ENCODE measurements at places on chromosomes 13 and 19. TPM values are rescaled to one million over a fixed set of nuclear protein-coding genes. Genes with fewer than 3 reads are reported as not detected.

GRCh38 chr13:53854321-53854720, 825.7 kb downstream of the OLFM4 start:
- no peak for DNase-seq

DNA sequence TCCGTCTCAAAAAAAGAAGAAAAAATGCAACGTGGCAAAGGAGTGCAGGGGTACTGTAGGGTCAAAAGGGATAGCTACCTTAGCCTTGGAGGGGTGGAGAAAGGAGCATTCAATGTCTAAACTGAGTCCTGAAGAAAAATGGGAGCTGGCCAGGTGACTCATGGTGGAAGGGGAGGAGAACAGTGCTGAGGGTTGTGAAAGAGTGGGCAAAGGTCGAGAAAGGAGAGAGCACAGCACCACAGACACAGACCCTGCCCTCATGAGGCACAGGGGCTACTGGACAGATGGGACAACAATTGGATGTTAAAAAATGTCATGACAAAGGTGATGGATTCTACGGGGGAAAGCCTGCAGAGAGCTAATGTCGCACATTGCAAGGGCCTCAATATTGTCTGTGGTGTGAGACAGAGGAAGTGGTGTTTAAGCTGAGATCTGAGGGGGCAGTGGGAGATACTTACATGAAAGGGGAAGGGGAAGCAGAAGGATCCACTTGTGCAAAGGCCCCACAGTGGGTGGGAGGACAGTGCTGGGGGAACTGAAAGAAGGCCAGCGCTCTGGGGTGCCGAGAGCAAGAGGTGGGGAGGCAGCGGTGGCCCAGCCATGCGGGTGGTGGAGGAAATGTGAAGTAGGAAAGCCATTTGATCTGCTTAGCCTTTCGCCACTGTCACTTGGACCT, 42.9 kb upstream of the URAD start:
- no peak for DNase-seq

GRCh38 chr19:21269813-21270212, 59.4 kb downstream of the ZNF708 start:
- DNase-seq = no peak

- DNase-seq = no peak
Measured at GRCh38 chr13:42894765-42895243, 97.2 kb downstream of the EPSTI1 start.

GRCh38 chr19:17706750-17707181, 12.5 kb upstream of the MAP1S start:
- no peak for DNase-seq

DNA sequence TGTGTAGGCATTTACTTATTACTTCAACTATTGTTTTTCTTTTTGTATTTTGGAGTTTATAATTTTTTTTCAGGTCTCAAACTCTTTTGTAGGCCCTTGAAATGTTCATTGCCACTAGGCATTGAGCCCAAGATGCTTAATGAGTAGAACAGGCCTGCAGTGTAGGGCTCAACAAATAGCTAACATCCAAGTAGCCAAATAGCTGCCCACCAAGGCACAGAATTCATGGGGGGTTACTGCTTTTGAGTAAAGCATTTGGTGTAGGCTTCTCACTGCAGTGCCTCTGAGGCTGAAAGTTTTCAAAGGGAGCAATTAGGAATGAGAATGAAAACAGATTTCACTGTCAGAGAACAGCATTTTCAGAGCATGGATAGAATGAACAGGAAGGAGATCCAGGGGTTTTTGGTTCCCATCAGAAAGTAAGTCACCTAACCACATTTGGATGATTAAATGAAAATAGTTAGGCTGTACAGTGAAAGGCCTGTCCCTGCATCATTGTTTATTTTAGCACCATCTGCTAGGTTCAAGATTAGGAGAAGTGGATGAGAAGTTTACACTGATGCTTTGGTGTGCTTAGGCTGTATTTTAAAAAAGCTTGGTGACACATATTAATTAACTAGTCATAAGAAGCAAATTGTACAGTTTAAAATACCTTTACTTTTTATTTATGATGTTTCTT, 61.0 kb downstream of the EDNRB start:
- no peak for DNase-seq

GRCh38 chr13:40273253-40274025, 393.0 kb downstream of the FOXO1 start:
- DNase-seq = no peak

GRCh38 chr19:45476304-45476703, 8.5 kb downstream of the FOSB start:
- DNase-seq = no peak

- DNase-seq = no peak
Measured at GRCh38 chr13:98619556-98619955, 42.6 kb upstream of the STK24 start.

DNA sequence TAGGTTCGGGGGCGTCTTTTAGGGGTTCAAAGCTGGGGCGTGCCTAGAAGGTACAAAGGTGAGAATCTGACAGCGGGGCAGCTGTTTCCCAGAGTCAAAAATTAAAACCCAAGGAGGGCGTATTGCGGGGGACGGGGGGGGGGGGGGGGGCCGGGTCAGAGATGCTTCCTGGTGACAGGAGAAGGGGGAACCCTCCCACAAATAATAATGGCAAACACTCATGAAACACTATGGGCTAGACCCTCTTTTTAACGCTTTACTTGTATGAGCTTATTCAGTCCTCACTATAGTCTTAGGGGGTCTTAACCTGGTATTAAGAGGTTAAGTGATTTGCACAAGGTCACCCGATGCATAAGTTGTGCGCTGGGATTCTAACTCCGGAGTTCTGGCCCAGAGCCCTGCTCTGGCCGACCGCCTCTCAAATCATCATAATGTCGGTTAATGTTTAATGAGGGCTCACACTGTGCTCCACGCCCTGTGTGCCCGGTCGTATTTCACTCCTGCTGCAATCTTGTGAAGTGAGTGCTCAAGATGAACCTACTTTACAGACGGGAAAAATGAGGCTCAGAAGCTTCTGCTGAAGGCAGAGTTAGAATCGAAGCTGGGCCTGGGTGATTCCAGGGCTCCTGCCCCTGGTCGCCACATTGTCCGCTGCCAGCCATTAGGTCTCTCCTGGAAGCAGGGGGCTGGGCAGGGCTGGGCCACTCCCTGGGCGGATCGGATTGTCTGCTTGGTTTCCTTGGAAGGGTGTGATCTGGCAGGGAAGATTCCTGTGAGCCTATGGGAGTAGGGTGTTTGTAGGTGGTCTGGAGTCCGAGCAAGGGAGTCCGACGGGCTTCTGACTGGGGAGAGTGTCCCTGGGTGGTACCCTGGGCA, 964 bp downstream of the PAK4 start:
- no peak for DNase-seq

GRCh38 chr13:30806784-30807183, 71.4 kb downstream of the ALOX5AP start:
- DNase-seq = no peak

DNA sequence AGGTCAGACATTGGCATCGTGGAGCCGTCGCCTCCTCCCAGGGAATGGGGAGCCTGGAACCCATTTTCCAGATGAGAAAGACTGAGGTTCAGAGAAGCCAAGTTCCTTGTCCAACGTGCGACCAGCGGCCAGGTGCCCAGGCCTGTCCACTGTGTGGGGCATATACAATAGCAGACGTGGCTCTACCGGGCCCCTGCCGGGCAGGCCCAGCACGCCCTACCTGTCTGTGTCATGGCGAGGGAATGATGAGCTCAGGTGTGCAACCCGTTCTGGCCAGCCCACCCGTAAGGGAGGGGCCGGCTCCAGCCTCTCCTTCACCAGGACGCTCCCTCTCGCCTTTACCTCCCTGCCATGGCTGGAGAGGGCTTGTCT, 837 bp downstream of the GNA15 start:
- no peak for DNase-seq

DNA sequence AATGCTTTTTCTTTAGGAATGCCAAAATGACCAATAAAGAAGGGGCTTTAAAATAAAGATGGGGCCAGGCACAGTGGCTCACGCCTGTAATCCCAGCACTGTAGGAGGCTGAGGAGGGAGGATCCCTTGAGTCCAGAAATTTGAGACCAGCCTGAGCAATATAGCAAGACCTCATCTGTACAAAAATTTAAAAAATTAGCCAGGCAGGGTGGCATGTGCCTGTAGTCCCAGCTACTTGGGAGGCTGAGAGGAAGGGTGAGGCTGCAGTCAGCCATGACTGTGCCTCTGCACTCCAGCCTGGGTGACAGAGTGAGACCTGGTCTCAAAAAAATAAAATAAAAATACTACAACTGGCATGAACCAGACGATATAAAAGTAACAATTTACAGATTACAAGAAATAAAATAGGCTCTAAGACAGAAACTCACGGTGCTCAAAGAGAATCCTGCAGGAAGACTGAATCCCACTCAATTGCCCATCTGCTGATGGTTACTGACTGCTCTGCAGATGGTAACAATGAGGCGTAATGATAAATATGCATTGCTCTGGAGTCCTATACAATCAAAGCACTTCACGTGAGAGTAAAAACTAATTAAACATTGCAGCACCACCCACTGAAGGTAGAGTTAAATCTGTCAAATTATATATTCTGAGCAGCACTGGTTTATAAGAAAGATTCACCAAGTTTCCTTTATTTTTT, 93.2 kb downstream of the LHFPL6 start:
- no peak for DNase-seq

DNA sequence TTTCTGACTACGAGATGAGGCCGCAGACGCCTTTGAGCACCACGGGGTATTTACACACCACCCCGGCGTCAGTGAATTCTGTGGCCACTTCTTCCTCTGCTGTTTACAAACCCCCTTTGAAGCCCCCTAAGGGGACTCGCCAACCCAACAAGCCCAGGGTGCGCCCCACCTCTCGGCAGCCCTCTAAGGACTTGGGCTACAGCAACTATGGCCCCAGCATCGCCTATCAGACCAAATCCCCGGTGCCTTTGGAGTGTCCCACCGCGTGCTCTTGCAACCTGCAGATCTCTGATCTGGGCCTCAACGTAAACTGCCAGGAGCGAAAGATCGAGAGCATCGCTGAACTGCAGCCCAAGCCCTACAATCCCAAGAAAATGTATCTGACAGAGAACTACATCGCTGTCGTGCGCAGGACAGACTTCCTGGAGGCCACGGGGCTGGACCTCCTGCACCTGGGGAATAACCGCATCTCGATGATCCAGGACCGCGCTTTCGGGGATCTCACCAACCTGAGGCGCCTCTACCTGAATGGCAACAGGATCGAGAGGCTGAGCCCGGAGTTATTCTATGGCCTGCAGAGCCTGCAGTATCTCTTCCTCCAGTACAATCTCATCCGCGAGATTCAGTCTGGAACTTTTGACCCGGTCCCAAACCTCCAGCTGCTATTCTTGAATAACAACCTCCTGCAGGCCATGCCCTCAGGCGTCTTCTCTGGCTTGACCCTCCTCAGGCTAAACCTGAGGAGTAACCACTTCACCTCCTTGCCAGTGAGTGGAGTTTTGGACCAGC, 5.3 kb downstream of the SLITRK5 start:
- DNase-seq = no peak

Gene YJEFN3
- 6.7 TPM for total RNA-seq

Gene POSTN
- 109 TPM for total RNA-seq

Gene SMAD9
- 11.5 TPM for total RNA-seq

Gene ADGRE1
- total RNA-seq = 0.62 TPM

Gene CYP4F11
- 0.81 TPM for total RNA-seq

Gene VSTM2B
- total RNA-seq = not detected

Gene PRR36
- total RNA-seq = 0.13 TPM

Gene FARP1
- total RNA-seq = 71.3 TPM

Gene CCNA1
- 2.0 TPM for total RNA-seq

Gene ERCC5
- total RNA-seq = 36.5 TPM
